ENCODE measurements at places on chromosomes 11 and 22.
A peak's percentile ranks its signal among the peaks of the same experiment; 100 is the strongest.

GRCh38 chr11:115257678-115258077, 246.5 kb downstream of the CADM1 start:
- DNase-seq, result no peak

DNA sequence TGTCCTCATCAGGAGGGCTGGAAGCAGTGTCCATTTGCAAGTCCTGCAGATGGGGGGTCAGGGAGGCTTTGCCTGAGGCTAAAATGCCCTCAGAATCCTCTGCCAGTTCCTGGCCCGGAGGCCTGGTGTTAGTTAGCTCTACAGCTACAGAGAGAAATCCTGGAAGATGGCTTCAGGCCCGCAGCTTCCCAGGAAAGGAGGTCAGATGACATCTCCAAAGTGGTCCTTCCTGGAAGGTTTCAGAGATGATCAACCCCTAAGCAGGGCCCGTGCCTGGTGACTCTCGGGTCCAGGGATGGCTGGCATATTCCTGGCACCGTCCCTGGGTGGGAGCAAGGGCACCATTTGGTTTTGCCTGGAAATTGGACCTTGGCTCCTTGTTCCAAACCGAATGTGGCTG, 959.1 kb downstream of the BRD1 start:
- DNase-seq, result no peak

DNA sequence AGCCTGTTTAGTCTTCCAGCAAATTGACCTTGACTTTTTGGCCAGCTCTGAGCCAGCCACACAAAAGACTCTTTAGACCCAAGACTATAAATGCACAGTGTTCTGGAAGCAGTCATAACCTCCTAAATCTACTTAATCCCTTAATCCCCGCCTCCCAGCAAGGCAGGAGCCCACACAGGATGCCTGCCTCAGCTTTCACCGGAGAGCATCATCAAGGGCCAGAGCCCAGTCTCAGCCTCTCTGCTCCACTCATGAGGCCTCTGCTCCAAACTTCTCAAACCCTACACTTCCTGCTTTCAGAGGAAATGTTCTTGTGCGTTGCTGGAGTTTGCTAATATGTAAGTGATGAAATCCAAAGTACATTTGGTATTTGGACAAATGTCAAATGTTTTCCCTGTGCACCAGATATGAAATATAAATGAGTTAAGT, 57.9 kb upstream of the FSHB start:
- no peak for DNase-seq

- DNase-seq, result no peak
Measured at GRCh38 chr11:111617286-111617685, 15.0 kb downstream of the SIK2 start.

DNA sequence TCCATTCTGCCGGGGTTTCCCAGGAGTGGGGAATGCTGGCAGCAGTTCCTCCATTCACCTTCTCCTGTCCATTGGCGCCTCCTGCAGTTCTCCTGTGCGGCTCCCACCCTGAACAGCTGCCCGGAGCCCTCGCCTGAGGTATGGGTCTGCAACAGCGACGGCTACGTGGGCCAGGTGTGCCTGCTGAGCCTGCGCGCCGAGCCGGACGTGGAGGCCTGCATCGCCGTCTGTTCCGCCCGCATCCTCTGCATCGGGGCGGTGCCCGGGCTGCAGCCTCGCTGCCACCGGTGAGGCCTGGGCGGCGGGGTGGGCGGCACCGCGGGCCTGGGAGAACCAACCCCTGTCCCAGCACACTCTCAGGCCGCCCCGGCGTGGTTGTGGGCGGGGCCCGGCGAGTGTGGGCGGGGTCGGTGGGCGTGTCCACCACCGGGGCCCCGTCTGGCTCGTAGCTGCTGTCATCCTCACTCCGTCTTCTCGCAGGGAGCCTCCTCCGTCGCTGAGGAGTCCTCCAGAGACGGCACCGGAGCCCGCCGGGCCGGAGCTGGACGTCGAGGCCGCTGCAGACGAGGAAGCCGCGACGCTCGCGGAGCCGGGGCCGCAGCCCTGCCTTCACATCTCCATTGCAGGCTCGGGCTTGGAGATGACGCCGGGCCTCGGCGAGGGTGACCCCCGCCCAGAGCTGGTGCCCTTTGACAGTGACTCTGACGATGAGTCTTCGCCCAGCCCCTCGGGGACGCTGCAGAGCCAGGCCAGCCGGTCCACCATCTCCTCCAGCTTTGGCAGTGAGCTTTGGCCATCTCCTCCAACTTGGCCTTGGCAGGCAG, 14.0 kb upstream of the RELT start:
- no peak for DNase-seq

GRCh38 chr11:130675371-130675821, 227.0 kb downstream of the ADAMTS15 start:
- peak; percentile 81 for DNase-seq

GRCh38 chr11:123461164-123461563, 31.1 kb downstream of the GRAMD1B start:
- no peak for DNase-seq
